NCI-H526 (cell line): ENCODE measurements at places on chromosomes 5 and 9.

DNA sequence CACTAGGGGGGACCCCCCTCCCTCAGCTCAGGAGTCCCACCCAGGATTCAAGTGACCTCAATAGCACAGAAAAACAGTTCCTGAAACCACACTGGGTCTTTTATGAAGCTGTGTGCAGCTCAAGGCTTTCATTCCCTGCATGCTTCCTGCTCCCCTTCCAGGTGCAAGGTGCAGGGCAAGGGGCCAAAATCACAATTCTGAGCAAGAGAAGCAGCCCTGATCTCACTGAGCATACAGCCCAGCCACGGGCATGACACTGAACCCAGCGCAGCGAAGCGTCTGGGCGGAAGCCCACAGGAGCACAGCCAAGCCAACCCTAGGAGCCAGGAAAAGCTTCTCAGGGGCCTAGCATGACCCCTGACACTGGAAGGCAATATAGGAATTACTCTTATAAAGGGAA is 62.9 kb downstream of the IRX2 start:
- DNase-seq: no peak

DNA sequence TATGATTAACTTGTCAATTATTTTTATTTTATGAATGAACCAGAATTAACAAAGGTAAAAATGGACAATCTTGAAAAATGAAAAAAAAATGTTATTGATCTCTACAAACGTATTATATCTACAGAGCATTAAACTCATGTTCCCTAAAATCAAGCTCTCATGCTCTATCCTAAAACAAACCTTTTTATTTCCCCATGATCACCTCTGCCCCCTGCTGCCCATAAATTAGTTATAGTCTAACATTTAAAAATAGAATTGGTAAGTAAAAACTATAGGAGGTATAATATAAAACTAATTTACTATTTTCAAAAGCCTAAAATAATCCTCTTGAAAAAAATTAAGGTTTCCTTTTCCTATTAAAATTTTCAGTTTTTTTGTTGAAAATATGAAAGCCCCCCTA is 168.0 kb upstream of the POU5F2 start:
- no peak for DNase-seq

DNA sequence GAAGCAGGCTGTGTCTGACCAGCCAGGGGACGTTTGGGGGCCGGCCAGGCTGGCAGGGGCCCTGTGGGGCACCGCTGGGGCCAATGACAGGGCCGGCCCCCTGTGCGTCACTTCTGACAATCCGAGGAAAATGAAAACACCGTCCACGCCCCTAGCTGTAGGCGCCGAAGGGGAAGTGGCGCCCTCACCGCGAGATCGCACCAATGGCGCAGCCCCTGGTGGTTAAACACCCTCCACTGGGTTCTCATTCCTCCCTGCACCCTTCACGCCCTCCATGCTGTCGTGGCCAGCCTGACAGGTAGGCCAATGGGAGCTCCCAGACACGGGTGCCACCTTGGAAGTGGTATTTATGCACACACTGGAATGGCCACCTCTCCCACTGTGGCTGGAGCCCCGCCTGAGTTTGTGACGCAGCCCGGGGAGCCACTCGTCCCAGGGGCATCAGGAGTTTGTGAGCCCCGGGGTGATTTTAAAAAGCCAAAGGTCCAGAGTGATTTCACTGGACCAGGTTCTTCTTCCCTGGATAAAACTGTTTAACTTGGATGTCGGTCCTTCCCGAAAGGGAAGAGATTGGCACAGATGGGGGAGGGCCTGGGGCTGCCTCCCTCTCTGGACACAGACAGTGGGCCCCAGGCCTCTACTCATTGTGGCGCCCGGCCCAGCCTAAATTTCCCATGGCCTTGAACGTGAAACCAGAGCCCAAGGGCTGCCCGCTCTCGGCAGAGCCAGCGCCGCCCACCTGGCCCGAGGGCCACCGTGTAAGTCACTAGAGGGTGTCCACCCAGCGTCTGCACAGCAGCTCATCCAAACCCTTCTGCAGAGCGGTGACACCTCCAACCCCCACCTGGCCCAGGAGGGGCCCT is 49.7 kb downstream of the NKD2 start:
- no peak for DNase-seq

- no peak for DNase-seq
Observed at GRCh38 chr5:50365426-50366251, 75.4 kb downstream of the EMB start.

- no peak for DNase-seq
Observed at GRCh38 chr5:84480873-84481637, 96.4 kb upstream of the EDIL3 start.

- DNase-seq: no peak
Observed at GRCh38 chr5:102670224-102670836, 84.8 kb upstream of the PAM start.

DNA sequence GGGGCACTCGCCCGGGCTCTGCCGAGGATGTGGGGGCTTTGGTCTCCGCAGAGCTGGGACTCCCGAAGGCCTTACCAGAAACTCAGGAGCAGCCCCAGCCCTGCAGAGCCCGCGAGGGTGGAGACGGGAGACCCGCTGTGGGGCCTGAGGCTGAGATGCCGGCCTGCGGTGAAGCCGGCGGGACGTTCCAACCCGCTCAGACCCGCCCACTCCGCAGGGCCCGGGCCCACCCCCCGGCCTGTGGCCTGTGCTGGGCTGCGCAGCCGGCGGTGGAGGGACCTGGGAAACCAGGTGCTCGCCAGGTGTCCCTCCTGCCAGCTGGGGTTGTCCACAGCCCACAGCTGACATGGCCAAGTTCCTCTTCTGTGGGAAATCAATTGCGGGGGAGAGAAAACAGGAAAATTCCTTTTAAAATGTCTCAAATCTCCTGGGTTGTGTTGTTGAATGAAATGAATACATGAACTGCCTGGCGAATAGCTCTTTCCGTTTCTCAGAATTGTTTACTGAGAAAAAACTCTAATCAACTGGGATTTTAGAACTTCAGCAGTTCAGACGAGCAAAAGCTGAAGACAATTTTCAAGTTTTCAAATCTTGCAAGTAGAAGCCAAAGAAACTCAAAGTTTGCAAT is 49.0 kb upstream of the IRX4 start:
- peak; percentile 45 for DNase-seq

- no peak for DNase-seq
Observed at GRCh38 chr9:135888126-135888765, 19.1 kb downstream of the CAMSAP1 start.

- no peak for DNase-seq
Observed at GRCh38 chr5:360257-361027, 38.9 kb downstream of the AHRR start.

DNA sequence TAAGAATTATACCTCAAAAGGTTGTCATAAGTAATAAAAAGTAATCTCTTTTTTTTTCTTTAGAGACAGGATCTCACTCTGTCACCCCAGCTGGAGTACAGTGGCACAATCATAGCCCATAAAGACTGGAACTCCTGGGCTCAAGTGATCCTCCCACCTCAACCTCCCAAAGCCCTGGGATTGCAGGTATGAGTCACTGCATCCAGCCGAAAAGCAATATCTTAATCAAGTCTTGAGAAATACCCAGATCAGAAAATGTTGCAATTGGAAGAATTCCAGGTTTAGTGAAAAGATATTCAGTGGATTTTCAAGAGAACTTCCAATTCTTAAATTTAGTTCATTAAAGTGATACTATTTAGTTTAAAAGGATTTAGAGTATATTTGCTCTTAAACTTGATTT is 40.9 kb upstream of the IDNK start:
- no peak for DNase-seq

DNA sequence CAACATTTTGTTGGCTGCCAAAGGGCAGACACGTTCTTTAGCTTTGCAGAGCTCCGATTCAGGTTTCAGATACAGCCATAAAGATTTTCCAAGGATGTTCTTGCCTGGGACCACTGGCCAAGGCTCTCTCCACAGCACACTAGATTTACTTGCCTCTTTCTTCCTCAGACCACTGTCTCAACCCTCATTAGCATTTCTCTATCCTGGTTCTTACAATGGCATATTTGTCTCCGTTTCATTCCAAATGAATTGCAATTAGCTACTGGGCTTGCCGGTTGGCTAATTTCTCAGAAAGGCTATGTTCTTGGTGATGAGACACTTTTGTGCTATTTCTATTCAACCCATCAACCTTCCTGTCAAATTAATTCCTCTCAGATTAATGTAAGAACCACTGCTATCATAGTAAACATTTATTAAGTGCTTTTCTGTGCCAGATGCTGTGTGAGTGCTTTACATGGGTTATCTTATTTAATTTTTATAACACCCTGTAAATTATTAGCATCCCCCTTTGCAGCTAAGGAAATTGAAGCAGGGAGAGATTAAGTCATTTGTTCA is 118.4 kb upstream of the NR3C1 start:
- DNase-seq: no peak
